ENCODE measurements at places on chromosomes 1 and 21.

DNA sequence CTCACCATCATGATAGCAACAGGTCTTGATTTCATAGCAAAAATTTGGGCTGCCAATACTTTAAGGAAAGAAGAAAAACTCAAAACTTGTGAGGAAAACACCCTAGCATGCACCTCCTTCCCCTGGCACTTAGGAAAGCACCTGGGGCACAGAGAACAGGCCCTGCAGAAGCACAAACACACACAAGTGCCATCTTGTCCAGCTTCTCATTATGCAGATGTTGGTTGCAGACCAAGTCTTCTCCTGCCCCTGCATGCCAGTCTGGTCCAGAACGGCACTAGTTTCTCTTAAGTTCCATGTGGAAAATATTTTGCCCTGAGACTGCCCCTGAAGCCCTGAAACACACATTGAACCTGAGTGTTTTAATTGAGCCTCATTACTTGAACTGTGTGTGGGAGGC is 6.3 kb upstream of the ETV3 start:
- no peak overlapping the region for H3K4me3 ChIP-seq
- no peaks in the 10 kb centered on the region for H3K27me3 ChIP-seq
- H3K36me3 ChIP-seq = no peaks in the 10 kb centered on the region
- no peak overlapping the region for H3K27ac ChIP-seq

GRCh38 chr1:61419657-61420056 is 305.3 kb downstream of the TM2D1 start:
- H3K36me3 ChIP-seq = no peaks in the 10 kb centered on the region
- DNase-seq = no peak

GRCh38 chr1:221517961-221518360 is 223.9 kb downstream of the DUSP10 start:
- no peaks in the 10 kb centered on the region for H3K27me3 ChIP-seq
- H3K4me3 ChIP-seq = no peak overlapping the region
- no peak overlapping the region for H3K27ac ChIP-seq
- H3K36me3 ChIP-seq = no peaks in the 10 kb centered on the region
- DNase-seq = no peak

DNA sequence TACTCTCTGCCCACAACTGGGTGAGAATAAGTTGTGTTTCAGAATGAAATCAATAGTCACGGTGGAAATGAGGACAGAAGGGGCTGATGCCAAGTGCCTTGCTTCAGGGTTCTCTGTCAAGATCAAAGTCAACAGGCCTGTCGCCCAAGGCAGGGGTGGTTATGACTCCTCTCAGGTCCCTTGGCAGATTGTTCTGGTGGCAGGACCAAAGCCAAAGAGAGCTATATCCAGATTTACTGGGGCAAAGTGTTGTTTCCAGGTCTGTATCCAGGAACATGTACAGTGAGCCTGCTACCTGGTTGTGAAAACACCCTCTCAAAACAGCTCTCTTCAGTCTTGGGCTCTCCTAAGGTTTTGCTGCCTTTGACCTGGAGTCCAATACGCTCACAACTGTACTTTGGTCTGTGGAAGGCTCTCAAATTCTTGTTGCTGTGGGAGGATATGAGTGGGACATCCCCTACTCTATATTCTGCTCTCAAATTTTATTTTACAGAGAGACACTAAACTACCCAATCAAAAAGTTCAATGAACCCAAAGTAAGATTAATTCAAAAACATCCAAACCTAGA is 175.1 kb upstream of the ETV3 start:
- peaks cover 30% of the 10 kb centered on the region for H3K27me3 ChIP-seq
- no peaks in the 10 kb centered on the region for H3K4me1 ChIP-seq
- peaks cover 2% of the 10 kb centered on the region for H3K36me3 ChIP-seq
- H3K4me3 ChIP-seq = no peak overlapping the region

GRCh38 chr1:168179438-168180147 is 831 bp downstream of the TIPRL start:
- no peaks in the 10 kb centered on the region for H3K4me1 ChIP-seq
- H3K4me3 ChIP-seq = no peak overlapping the region
- H3K36me3 ChIP-seq = no peaks in the 10 kb centered on the region
- no peak overlapping the region for H3K27ac ChIP-seq
- no peaks in the 10 kb centered on the region for H3K27me3 ChIP-seq

- DNase-seq = no peak
- H3K4me3 ChIP-seq = no peak overlapping the region
- no peaks in the 10 kb centered on the region for H3K4me1 ChIP-seq
- H3K36me3 ChIP-seq = no peaks in the 10 kb centered on the region
These were observed 652.9 kb downstream of the ADGRL2 start for GRCh38 chr1:82453511-82454185.
